ENCODE measurements at places on chromosomes 13 and 19.

- DNase-seq: no peak
These were observed 1.7 kb upstream of the LYL1 start for GRCh38 chr19:13104360-13104847.

DNA sequence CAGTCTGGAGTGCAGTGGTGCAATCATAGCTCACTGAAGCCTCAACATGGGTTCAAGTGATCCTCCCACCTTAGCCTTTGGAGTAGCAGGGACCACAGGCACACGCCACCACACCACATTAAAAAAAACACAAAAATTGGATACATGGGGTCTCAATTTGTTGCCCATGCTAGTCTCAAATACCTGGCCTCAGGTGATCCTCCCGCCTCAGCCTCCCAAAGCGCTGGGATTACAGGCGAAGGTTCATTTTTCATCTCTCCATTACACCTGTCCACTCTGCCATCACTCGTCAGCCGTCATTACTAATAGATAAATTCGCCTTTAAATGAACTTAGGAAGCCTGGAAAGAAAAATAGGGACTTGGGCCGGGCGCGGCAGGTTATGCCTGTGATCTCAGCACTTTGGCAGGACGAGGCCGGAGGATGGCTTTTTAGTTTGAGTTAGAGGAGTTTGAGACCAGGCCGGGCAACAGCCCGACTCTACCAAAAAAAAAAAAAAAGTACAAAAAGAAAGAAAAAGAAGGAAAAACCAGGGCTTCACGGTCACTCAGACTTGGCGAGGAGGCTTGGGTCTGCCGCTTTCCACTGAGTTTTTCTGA is 685 bp upstream of the SUPT5H start:
- DNase-seq: peak; percentile 41

DNA sequence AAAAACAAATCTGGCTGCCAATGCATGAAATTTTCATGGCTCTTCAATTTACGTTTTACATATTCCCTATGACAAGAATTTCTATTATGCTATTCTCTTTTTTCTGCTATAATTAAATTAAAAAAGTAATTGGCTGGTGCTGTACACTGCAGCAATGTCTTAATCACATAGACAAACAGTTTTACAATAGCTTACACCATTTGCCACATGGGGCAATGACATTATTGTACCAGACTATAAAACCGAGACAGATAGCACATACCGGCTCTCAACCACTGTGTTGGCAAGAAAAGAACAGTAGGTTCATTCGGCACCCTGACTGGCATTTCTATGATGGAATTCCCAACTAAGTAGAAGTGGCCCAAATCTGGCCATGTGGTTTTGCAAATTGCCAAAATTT is 67.7 kb downstream of the DACH1 start:
- no peak for DNase-seq

DNA sequence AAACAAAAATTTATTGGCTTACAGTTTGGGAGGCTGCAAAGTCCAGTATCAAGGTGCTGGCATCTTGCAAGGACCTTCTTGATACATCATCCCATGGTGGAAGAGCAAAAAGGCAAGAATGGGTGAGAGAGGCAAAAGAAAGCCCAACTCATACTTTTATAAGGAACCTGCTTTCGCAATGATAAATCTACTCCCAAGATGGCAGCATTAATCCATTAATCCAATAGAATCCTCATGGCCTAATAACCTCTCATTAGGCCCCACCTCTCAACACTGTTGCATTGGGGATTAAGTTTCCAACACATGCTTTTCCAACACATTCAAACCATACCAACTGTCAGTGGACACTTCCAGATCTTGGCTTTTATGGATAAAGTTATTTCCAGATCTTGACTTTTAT is 48.7 kb upstream of the ZNF507 start:
- peak; percentile 4 for DNase-seq

- DNase-seq: peak; percentile 68
These were observed 340.2 kb downstream of the DIAPH3 start for GRCh38 chr13:59823486-59823885.

- no peak for DNase-seq
These were observed 39.3 kb downstream of the MBNL2 start for GRCh38 chr13:97261254-97262005.

DNA sequence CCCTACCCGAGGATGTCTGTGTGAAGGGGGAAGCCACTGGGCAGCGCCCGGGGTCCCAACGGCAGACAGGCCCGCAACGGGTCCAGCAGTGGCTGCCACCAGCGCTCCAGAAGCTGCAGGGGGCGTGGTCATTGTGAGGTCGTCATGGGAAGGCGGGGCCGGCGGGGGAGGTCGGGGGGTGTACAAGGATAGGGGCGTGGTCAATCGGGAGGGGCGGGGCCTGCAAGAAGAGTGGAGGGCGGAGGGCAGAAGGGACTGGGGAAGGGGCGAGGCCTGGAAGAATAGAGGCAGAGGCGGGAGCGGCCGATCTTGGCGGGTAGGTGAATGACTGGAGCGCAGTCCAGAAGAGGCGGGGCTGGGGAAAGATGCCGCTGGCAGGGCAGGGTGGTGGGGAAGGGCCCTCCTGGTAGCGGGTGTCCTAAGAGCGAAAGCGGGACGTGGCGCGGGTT is 4.4 kb downstream of the FUZ start:
- peak; percentile 90 for DNase-seq

GRCh38 chr13:51260154-51260553 is 38.0 kb downstream of the FAM124A start:
- no peak for DNase-seq

GRCh38 chr13:113122550-113123225 is at the start of gene F10:
TSS of gene F10 (plus strand) at chr13:113122799. CDS start at chr13:113122856, 57 bp downstream.
- peak; percentile 85 for DNase-seq

DNA sequence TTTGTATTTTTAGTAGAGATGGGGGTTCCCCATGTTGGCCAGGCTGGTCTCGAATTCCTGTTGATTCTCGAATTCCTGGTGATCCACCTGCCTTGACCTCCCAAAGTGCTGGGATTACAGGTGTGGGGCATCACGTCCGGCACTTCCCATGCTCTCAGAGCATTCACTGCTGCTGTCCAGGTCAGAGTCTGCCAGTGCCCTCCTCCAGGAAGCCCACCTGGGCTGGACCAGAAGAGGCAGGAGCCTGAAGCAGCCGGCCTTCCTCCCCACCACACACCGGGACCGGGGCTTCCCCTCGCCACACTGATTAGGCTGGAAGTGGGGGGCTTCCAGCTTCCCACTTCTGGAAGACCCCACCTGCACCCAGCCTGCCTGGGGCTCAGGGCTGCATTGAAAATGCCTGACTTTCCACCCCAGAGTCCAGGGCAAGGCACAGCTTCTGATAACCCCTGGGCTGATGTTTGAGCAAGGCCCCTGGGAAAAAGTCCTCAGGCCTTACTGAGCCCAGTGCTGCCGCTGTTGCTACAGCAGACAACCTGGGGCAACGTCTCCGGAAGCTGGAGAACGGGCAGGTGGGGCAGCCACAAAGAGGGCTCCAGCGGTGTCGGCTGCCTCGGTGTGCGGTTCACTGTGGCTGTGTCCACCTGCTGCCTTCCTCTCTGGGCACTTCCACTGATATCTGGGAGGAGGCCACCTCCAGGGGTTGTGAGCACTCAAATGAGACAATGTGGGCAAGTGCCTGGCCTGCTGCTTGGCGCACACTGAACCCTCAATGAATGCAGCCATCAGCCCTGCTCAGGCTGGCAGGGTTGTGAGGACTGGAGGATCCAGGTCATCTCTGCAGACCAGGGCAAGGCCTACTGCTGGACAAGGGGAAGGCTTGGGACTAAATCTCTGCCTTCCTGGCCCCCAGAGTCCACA is 22.6 kb downstream of the CEBPA start:
- no peak for DNase-seq

DNA sequence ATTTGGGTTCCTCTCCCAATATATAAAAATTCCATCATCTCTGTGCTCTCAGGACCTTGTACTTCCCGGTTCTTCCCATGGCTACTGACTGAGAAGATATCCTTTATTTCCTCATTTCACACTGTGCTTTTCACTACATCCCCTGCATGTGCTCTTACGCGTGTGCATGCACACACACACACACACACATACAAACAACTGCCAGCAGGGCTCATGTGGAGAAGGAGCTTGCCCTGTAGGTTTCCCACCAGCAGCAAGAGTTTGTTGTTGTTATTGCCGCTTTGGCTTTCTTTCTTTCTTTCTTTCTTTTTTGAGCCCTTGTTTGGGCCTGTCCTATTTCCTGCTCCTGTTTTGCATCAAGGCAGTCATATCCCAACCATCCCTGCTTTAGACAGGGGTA is 43.6 kb downstream of the TEX26 start:
- peak; percentile 73 for DNase-seq

- DNase-seq: peak; percentile 36
These were observed 871 bp upstream of the ZNF583 start for GRCh38 chr19:56403261-56403660.

DNA sequence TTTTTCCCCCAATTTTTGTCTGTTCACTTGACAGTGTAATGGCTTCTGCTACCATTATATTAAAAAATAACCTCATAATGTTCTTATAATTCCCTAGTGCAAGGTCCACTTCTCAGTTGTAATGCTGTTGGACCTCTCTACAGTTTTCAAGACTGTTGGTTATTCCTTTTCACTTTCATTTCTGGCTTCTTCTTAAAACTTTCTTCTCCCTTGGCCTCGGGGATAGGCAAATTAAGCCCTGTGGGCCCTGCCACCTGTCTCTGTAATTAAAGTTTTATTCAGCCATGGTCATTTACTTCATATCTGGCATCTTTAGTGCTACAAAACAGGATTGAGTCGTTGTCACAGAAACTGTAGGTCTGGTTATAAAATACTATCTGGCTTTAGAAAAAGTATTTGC is 313.5 kb downstream of the KLF12 start:
- no peak for DNase-seq

- DNase-seq: no peak
These were observed 125.0 kb downstream of the HS6ST3 start for GRCh38 chr13:96214824-96215445.

DNA sequence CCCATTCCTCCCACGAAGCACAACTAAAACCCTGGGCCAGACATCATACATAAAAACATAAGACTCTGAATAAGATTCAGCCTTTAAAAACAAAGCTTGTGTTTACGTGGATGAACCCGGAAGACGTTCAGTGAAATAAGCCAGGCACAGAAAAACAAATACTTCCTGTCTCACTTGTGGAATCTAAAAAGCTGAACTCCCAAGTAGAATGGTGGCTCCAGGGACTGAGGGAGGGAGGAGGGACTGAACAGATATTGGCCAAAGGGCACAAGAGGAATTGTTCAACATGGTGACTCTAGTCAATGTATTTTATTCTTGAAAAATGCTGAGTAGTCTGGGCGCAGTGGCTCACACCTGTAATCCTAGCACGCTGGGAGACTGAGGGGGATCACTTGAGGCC is 35.7 kb upstream of the TPM4 start:
- peak; percentile 92 for DNase-seq

DNA sequence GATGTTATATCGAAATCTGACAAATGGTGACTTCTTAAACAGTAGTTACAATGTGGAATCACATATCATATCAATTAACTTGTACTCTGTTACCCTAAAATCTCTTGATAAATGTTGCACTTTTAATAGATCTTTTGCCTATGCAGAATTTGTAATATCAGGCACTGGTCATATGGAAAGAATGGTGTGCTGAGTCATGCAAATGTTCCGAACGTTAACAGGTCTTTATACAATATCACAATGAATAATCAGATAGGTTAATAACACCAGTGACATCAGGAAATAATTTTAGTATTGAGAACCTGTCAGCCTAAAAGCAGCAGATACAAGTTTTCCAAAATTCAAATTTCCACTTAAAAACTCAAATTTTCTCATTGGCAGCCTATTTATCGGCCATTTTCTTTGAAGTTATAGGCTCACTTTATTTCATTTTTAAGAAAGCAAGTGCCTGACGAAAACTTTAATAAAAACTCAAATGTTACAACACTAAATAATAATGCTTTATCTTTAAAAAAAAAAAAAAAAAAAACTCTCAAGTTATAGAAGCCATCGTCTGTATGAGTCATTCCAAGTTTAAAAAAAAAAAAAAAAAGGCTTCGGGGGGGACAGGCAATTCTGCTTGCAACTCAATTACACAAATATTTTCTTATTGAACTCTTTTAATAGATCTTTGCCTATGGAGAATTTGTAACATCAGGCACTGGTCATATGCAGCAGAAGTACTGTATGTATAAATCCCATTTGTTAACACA is 180.9 kb downstream of the DIAPH3 start:
- DNase-seq: peak; percentile 53

GRCh38 chr13:23859904-23860303 is 29.3 kb downstream of the MIPEP start:
- no peak for DNase-seq

DNA sequence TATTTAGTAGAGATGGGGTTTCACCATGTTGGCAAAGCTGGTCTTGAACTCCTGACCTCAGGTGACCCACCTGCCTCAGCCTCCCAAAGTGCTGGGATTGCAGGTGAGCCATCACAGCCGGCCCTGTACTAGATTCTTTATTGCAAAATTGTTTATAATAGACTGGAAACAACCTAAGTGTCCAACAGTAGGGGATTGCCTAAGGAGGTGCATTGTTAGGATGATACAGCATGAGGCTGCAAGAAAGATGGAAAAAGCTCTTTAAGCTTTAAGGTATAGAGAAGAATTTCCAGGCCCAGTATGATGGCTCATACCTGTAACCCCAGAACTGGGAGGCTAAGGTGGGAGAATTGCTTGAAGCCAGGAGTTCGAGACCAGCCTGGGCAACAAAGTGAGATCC is 8.2 kb downstream of the BCAT2 start:
- DNase-seq: no peak

DNA sequence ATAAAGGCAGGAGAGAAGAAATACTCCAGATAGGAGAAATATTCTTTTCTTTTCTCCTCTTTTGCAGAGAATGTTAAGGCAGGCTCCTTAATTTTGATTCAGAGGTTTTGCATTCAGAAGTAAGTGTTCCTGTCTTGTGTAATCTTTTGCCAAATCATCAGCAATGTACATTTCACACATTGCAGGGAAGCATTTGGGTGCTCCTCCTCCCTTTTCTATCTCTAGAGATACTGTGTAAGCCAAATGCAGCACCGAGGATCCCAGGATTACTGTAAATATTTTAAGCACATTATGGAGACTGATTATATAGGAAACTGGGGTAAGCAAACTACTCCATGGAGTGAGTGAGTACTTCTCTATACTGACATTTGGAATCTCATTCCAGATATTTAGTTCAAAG is 7.2 kb downstream of the ATP8A2 start:
- DNase-seq: no peak

- no peak for DNase-seq
These were observed 14.4 kb downstream of the NCAN start for GRCh38 chr19:19226204-19226603.

GRCh38 chr19:9436358-9436757 is 985 bp upstream of the ZNF266 start:
- no peak for DNase-seq

- no peak for DNase-seq
These were observed 7.4 kb downstream of the TGDS start for GRCh38 chr13:94588541-94588940.

GRCh38 chr19:18651300-18651699 is 14.5 kb downstream of the KLHL26 start:
- no peak for DNase-seq

DNA sequence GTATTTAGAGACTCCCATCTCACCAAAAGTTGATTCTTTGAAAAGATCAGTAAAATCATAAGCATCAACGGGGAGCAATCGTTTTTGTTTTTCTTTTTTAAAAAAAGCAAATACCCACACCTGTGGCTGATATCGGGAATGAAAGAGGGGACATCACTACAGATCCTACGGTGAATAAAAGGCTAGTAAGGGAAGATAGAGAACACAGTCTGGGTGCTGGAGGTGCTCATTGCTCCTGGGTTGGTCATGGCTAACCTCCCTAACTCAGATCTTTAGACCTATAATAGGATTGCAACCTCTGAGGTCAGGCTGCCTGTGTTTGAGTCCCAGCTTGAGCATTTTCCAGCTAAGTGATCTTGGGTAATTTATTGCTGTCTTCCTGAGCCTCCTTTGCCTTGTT is 1.1 kb downstream of the EHD2 start:
- DNase-seq: peak; percentile 44

- peak; percentile 94 for DNase-seq
These were observed 86.2 kb downstream of the IRS2 start for GRCh38 chr13:109700176-109700575.
